Thoracic aorta (tissue), 2 donors: ENCODE measurements at places on chromosomes 6 and 20. TPM values are rescaled to one million over a fixed set of nuclear protein-coding genes. Genes with fewer than 3 reads are reported as not detected.
A peak's percentile ranks its signal among the peaks of the same experiment; 100 is the strongest.

Gene GPX5
- not detected for total RNA-seq

Gene KCNK16
- total RNA-seq, result not detected

Gene OSER1
- total RNA-seq, result 33.6 TPM

Gene ADGRF4
- total RNA-seq, result not detected

Gene UBE2J1
- 58.5 TPM for total RNA-seq

Gene NKX2-2
- total RNA-seq, result not detected

Gene PTK7
- total RNA-seq, result 4.5 TPM

Gene GFOD1
- 23.8 TPM for total RNA-seq

Gene SUMO4
- 5.6 TPM for total RNA-seq

Gene LRRC73
- total RNA-seq, result 0.63 TPM

Gene RGS17
- 3.4 TPM for total RNA-seq

Gene MUCL3
- 13.8 TPM for total RNA-seq

Gene KCNK15
- total RNA-seq, result 26.3 TPM

Gene MUC22
- not detected for total RNA-seq

Gene SAMD5
- 4.7 TPM for total RNA-seq

Gene SLC35B2
- total RNA-seq, result 19.9 TPM

- no peak overlapping the region for H3K4me3 ChIP-seq
- H3K27me3 ChIP-seq, result no peaks in the 10 kb centered on the region
- H3K4me1 ChIP-seq, result no peaks in the 10 kb centered on the region
- no peak for DNase-seq
- no peak overlapping the region for H3K27ac ChIP-seq
Measured at GRCh38 chr6:104625536-104625935, 234.2 kb downstream of the HACE1 start.

DNA sequence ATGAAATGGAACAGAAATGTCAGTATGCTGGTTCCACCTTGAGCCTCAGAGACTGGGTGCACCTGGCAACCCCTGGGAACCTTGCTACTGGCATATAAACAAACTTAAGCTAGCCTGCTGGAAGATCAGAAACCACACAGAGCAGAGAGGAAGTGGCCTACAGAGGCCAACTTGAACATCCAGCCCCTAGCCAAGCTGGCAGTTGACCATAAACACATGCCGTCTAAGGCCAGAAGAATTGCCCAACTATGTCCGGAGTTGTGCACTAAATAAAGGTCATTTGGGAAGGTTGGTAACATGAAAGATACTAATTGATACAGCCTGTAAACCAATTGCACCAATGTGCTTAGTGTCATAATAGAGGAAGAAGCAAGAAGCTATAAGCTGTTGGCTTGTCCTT lies 266.6 kb upstream of the BTBD3 start:
- H3K4me3 ChIP-seq, result no peak overlapping the region
- no peaks in the 10 kb centered on the region for H3K36me3 ChIP-seq
- DNase-seq, result no peak
- no peaks in the 10 kb centered on the region for H3K4me1 ChIP-seq

DNA sequence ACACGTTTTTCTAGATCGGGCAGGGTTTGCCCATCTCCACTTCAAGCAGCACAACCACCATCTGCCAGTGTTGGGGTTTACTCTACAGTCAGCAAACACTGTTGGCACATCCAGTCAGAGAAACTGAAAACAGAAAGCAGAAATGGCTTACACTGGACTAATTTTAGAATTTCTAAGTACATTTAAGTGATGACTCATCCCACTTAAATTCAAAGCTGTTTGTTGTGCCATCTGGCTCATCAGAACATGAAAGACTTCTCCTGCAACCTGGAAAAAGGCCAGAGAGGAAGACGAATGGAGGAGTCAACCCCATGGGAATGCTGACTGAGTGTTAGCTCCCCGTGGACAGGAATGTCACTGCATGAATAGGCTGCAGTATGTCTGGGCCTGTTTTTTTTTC lies 21.8 kb downstream of the FAM209B start:
- H3K27ac ChIP-seq, result no peak overlapping the region
- H3K27me3 ChIP-seq, result no peaks in the 10 kb centered on the region
- no peak for DNase-seq

GRCh38 chr6:122719176-122719575 lies 60.3 kb upstream of the FABP7 start:
- DNase-seq, result no peak
- no peaks in the 10 kb centered on the region for H3K4me1 ChIP-seq
- no peak overlapping the region for H3K4me3 ChIP-seq

- peaks cover 36% of the 10 kb centered on the region for H3K4me1 ChIP-seq
- H3K27me3 ChIP-seq, result no peaks in the 10 kb centered on the region
- peaks cover 3% of the 10 kb centered on the region for H3K36me3 ChIP-seq
Measured at GRCh38 chr6:15501826-15502445, 160.9 kb downstream of the DTNBP1 start.

DNA sequence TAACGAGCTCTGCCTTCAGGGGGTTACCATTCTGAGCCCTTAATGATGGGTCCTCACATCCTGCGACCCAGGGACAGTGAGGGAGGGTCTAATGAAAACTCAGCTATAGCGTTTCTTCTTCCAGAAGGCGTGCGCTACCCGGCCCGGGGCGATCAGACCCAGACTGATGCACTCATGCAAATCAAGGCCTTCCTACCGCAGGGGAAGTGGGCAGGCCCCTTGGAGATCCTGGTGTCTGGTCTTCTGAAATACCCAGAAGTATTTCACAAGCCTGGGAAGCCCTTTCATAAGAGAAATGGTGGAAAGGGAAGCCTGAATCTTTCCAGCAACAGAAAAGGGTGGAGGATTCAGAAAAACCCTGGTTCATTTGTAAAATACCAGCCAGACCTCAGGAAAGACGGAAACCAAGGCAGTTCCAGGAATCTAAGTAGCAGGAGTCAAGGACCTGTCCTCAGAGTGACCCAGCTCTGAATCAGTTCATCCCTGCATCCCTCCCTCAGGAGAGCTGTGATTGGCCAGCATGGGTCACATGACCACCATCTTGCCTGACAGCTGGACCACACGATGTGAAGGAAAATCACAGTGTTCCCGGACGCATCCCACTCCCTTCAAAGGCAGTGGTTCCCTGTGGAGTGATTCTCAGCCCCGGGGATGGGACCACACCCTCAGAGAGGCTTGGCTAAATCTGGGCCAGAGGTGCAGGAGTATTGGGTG lies 12.7 kb downstream of the BFSP1 start:
- H3K36me3 ChIP-seq, result no peaks in the 10 kb centered on the region
- no peak for DNase-seq
- H3K27me3 ChIP-seq, result no peaks in the 10 kb centered on the region
- H3K4me3 ChIP-seq, result no peak overlapping the region

- no peak for DNase-seq
- no peaks in the 10 kb centered on the region for H3K4me1 ChIP-seq
- no peaks in the 10 kb centered on the region for H3K36me3 ChIP-seq
- no peak overlapping the region for H3K27ac ChIP-seq
- no peak overlapping the region for H3K4me3 ChIP-seq
- no peaks in the 10 kb centered on the region for H3K27me3 ChIP-seq
Measured at GRCh38 chr20:751761-752160, 16.5 kb downstream of the SLC52A3 start.

DNA sequence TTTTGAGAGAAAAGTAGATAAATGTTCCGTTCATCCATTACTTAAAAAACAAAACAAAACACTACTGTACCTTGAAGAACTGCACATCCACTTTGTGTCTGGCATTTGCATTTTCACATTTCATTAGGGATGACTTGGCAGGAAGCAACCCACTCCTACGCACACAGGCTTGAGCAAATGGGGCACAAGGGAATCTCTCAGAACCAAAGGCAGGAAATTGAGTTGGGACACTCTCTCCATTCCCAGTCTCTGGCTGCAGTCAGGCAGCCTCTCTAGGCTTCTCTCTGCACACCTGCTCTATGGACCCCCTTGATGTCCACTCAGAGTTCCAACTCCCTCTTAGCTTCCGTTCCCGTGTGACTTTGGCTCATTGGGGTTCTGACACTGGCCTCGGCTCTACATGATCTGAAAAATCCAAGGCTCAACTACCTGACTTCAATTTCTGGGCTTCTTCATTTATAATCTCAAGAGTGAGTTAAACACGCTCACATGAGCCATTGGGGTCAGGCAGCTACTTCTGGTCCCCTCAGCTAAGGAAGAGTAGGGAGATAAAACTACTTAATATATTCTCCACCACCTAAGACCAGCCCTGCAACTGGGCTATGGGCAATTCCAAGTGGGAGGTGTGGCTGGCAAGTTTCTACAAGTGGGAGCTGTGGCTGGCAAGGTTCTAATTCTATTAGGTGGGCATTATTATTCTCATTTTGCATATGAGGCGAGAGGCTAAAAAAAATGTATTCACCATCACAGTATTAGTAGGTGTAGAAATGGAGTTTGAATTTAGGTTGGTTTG lies 251.9 kb downstream of the SOD2 start:
- H3K27me3 ChIP-seq, result no peaks in the 10 kb centered on the region
- DNase-seq, result no peak
- no peak overlapping the region for H3K4me3 ChIP-seq
- no peak overlapping the region for H3K27ac ChIP-seq
- no peaks in the 10 kb centered on the region for H3K4me1 ChIP-seq

- H3K27me3 ChIP-seq, result no peaks in the 10 kb centered on the region
- DNase-seq, result no peak
Measured at GRCh38 chr6:145147981-145148749, 587.2 kb downstream of the EPM2A start.

GRCh38 chr6:143400258-143401067 lies 50.0 kb downstream of the ADAT2 start:
- peaks cover 23% of the 10 kb centered on the region for H3K4me1 ChIP-seq
- no peak overlapping the region for H3K4me3 ChIP-seq
- no peaks in the 10 kb centered on the region for H3K27me3 ChIP-seq

- peak; percentile 99 for DNase-seq
- peaks cover 37% of the 10 kb centered on the region for H3K4me1 ChIP-seq
- peak overlapping the region; percentile 34 for H3K4me3 ChIP-seq
- peak overlapping the region; percentile 99 for H3K27ac ChIP-seq
- H3K27me3 ChIP-seq, result no peaks in the 10 kb centered on the region
Measured at GRCh38 chr20:50415516-50416268, 94.5 kb upstream of the PTPN1 start.

- peaks cover 27% of the 10 kb centered on the region for H3K4me1 ChIP-seq
- peak overlapping the region; percentile 96 for H3K4me3 ChIP-seq
- H3K36me3 ChIP-seq, result no peaks in the 10 kb centered on the region
- H3K27ac ChIP-seq, result peak overlapping the region; percentile 98
- peak; percentile 100 for DNase-seq
Measured at GRCh38 chr6:32195652-32195901, 3.1 kb upstream of the GPSM3 start.

- H3K4me1 ChIP-seq, result no peaks in the 10 kb centered on the region
- H3K4me3 ChIP-seq, result no peak overlapping the region
- H3K27me3 ChIP-seq, result no peaks in the 10 kb centered on the region
- no peak overlapping the region for H3K27ac ChIP-seq
- no peaks in the 10 kb centered on the region for H3K36me3 ChIP-seq
Measured at GRCh38 chr6:30020626-30021025, 40.4 kb upstream of the POLR1H start.

GRCh38 chr6:97717086-97717485 lies 434.1 kb upstream of the MMS22L start:
- H3K36me3 ChIP-seq, result no peaks in the 10 kb centered on the region
- H3K4me1 ChIP-seq, result no peaks in the 10 kb centered on the region

GRCh38 chr6:13432526-13433184 lies 54.7 kb downstream of the GFOD1 start:
- no peaks in the 10 kb centered on the region for H3K36me3 ChIP-seq
- no peaks in the 10 kb centered on the region for H3K27me3 ChIP-seq
- no peak overlapping the region for H3K27ac ChIP-seq
- no peak for DNase-seq

GRCh38 chr6:80544976-80545722 lies 438.7 kb downstream of the BCKDHB start:
- H3K36me3 ChIP-seq, result no peaks in the 10 kb centered on the region
- DNase-seq, result no peak
- no peaks in the 10 kb centered on the region for H3K27me3 ChIP-seq

- no peak overlapping the region for H3K4me3 ChIP-seq
- peaks cover 36% of the 10 kb centered on the region for H3K4me1 ChIP-seq
Measured at GRCh38 chr6:157841211-157841840, 18.3 kb downstream of the SNX9 start.

DNA sequence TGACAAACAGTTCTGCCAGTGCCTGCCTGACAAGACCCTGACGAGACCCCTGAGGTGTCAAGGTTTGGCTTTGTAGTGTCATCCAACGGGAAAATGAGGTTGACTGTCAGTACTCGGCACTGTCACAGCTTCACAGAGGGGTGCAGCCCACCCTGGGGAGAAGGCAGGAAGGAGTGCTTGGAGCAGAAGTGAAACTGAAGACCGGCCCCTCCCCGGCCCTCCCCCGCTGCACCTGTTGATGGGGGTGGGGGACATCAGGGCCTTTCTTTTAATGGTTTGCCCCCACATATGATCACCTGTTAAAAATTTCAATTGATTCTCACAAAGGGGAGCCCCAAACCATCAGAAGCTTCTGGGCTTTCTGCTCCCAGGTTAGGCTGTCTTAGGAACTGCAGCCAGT lies 6.8 kb downstream of the PMEPA1 start:
- H3K4me3 ChIP-seq, result no peak overlapping the region
- H3K27ac ChIP-seq, result no peak overlapping the region
- H3K36me3 ChIP-seq, result no peaks in the 10 kb centered on the region
- H3K27me3 ChIP-seq, result no peaks in the 10 kb centered on the region

- no peak overlapping the region for H3K27ac ChIP-seq
- H3K4me3 ChIP-seq, result no peak overlapping the region
- no peaks in the 10 kb centered on the region for H3K4me1 ChIP-seq
- H3K27me3 ChIP-seq, result no peaks in the 10 kb centered on the region
- peaks cover 51% of the 10 kb centered on the region for H3K36me3 ChIP-seq
- no peak for DNase-seq
Measured at GRCh38 chr6:109472132-109472995, 10.7 kb downstream of the ZBTB24 start.

- no peak for DNase-seq
- no peak overlapping the region for H3K27ac ChIP-seq
- H3K27me3 ChIP-seq, result no peaks in the 10 kb centered on the region
- H3K4me3 ChIP-seq, result no peak overlapping the region
- no peaks in the 10 kb centered on the region for H3K4me1 ChIP-seq
- H3K36me3 ChIP-seq, result no peaks in the 10 kb centered on the region
Measured at GRCh38 chr6:114592506-114592905, 249.7 kb upstream of the HS3ST5 start.

- H3K27ac ChIP-seq, result no peak overlapping the region
- H3K4me3 ChIP-seq, result no peak overlapping the region
Measured at GRCh38 chr20:62235001-62235776, 3.1 kb upstream of the OSBPL2 start.

GRCh38 chr20:36421641-36422040 lies 115.5 kb downstream of the DLGAP4 start:
- H3K4me1 ChIP-seq, result no peaks in the 10 kb centered on the region
- H3K36me3 ChIP-seq, result no peaks in the 10 kb centered on the region
- H3K27me3 ChIP-seq, result peaks cover 4% of the 10 kb centered on the region
- no peak overlapping the region for H3K4me3 ChIP-seq

- no peaks in the 10 kb centered on the region for H3K4me1 ChIP-seq
- no peak for DNase-seq
- H3K27ac ChIP-seq, result no peak overlapping the region
- no peaks in the 10 kb centered on the region for H3K27me3 ChIP-seq
- no peak overlapping the region for H3K4me3 ChIP-seq
Measured at GRCh38 chr6:143328876-143329275, 121.6 kb downstream of the ADAT2 start.

DNA sequence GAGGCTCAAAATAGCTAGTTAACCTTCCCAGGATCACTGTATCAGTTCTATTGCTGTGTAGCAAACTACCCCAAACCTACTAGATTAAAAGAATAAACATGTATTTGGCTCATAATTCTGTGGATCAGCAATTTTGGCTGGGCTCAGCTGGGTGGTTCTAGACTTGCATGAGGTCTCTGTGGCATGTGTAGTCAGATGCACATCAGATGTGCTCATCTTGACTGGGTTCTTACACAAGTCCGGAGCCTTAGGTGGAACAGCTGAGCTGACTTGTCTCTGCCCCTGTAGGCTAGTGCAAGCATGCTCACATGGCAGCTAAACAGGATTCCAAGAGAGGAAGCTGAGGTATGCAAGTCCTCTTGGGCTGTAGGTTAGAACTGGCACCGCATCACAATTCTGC lies 173.2 kb upstream of the PRND start:
- no peaks in the 10 kb centered on the region for H3K27me3 ChIP-seq
- no peak overlapping the region for H3K27ac ChIP-seq
- DNase-seq, result no peak
- H3K36me3 ChIP-seq, result no peaks in the 10 kb centered on the region
